ENCODE measurements at places on chromosomes 16 and 17.

DNA sequence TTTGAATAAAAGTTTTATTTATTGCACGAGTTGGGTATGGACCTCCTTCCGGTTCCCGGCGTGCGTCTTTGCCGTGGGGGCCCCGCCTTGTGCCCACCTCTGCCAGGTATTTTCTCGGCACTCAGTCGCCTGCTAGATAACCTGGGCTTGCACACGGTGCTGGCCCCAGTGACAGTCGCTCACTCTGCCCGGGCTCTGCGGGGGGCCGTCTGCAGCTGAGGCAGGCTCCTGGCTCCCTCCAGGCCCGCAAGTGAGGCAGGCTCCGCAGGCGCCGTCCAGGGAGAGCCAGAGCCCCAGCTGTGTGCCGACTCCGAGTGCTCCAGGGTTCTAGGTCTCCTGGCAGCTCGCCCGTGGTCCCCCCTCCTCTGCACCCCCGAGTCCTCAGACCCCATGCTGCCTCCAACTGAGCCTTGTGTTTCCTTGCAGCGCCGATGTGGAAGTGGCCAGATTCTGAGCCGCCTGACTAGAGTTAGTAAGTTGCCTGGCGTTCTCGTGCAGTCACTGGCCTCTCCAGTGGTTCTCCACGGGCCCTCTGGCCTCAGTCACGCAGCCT lies 54.7 kb upstream of the PVALEF start:
- no peak for DNase-seq

DNA sequence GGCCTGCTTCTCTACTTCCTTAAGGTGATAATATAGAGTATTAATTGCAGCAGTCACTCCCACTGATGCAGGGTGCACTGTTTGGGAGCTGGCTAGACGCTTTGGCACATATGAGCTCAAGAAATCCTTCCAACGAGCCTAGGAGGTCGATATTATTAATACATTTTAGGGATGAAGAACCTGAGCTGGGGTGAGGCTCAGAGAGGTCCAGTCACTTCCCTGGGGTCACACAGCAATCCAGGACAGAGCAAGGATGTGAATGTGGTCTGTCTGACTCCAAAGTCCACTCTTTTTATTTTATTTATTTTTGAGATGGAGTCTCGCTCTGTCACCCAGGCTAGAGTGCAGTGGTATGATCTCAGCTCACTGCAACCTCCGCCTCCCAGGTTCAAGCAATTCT lies 156.4 kb upstream of the CDC42EP4 start:
- DNase-seq: no peak

GRCh38 chr16:59632276-59632855 lies 898.2 kb upstream of the GOT2 start:
- DNase-seq: no peak

GRCh38 chr17:52170963-52171572 lies 12.6 kb upstream of the CA10 start:
- DNase-seq: no peak

GRCh38 chr16:50401355-50401754 lies 32.6 kb upstream of the BRD7 start:
- DNase-seq: no peak

- no peak for DNase-seq
Measured at GRCh38 chr17:4751932-4752331, 12.2 kb upstream of the CXCL16 start.

Measured in stimulated activated CD4-positive, alpha-beta T cell treated with anti-CD3 and anti-CD28 coated beads, Interleukin-2, amount 100 ng/mL, for 48 hours (primary cell).